T-helper 1 cell (primary cell): ENCODE measurements at places on chromosomes 4 and X.
A peak's percentile ranks its signal among the peaks of the same experiment; 100 is the strongest.

DNA sequence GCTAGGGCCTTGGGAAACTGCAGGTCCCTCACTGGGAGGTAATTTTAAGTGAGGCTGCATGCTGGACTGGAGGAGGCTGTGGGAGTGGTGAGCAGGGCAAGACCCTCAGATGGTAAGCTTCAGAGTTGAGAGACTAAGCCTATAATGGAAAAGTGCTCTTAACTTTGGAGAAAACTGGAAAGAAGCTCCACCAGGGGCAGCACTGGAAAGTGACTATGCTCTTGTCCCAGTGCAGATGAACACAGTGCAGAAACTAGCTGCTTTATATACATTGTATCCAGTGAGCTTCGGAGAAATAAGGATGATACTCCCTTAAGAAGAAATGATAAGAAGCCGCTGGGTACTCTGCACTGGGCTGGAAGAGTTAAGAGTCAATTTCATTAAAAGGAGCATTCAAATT lies 3.2 kb upstream of the MAGEB2 start:
- DNase-seq = no peak

- no peak for DNase-seq
Observed at GRCh38 chr4:174394915-174395314, 111.2 kb downstream of the CEP44 start.

GRCh38 chr4:8002525-8003309 lies 63.1 kb upstream of the AFAP1 start:
- no peak for DNase-seq

GRCh38 chr4:147535124-147535523 lies 54.2 kb downstream of the EDNRA start:
- DNase-seq = no peak

GRCh38 chr4:27928761-27929540 lies 1068.3 kb downstream of the STIM2 start:
- DNase-seq = no peak

- no peak for DNase-seq
Observed at GRCh38 chr4:112848911-112849310, 200.5 kb upstream of the ANK2 start.

DNA sequence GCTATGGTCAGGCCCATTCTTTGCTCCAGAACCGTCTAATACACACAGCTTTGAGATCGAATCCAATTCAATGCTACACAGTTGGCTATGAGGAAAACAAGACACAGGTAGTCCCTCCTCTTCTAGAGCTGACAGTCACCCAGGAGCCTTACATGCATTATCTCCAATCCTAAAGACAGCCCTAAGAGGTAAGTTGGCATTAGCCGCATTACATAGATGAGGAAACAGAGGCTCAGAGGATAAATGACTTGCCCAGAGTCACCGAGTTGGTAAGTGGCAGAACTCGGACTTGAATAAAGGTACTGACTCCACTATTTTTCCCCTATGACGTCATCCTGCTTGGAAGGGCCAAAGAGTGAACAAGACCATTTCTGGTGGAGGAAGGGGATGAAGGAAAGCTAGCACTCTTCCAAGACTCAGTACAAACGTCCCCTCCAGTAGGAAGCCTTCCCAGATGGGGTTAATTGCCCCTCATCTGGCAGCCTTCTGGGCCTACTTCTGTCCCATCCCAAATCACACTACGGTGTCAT lies 8.5 kb downstream of the IQSEC2 start:
- no peak for DNase-seq

GRCh38 chrX:73289039-73289438 lies 74.4 kb upstream of the NAP1L2 start:
- no peak for DNase-seq

- DNase-seq = no peak
Observed at GRCh38 chr4:24877868-24878635, 34.8 kb downstream of the CCDC149 start.

- no peak for DNase-seq
Observed at GRCh38 chr4:4712800-4713528, 146.5 kb upstream of the MSX1 start.

DNA sequence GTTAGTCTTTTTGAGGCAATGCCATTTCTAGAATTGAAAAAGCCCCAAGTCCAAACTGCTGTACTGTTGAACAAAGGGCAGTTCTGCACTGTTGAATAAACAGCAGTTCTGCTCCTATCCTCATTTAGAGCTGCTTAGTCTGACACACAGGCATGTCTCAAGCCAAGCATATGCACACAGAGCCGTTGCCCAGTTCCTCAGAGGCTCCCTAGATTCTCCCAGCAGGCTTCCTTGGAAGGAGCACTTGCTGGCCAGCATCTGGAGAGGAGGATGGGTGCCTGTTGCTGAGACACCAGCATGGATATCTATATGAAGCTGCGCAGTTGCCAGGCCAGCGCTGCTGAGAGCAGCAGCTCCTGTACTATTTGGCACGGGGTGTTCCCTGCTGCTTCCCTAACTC lies 138.3 kb upstream of the USP38 start:
- DNase-seq = no peak

GRCh38 chrX:38806875-38807621 lies 5.8 kb downstream of the MID1IP1 start:
- no peak for DNase-seq

DNA sequence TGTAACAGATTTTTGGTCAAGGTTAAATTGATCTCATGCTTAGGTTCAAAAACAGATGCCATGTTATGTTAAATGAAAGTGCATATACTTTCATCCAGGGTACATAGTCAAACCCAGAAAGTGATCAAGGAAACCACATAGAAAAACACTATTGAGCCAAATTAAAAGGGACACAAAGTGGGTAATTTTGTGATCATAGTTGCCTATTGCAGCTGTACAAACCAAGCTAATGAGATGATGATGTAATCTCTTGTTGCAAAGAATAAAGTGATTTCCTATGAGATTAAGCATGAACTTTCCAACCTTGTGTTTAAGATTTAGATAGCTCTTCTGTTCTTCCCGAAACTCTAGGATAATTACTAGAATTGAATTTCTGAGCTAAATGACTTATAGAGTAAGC lies 20.2 kb upstream of the LIMCH1 start:
- no peak for DNase-seq

GRCh38 chr4:47690611-47691010 lies 147.3 kb downstream of the CORIN start:
- no peak for DNase-seq

- no peak for DNase-seq
Observed at GRCh38 chr4:31185014-31185585, 464.9 kb downstream of the PCDH7 start.

- no peak for DNase-seq
Observed at GRCh38 chr4:82099928-82100579, 273.7 kb downstream of the HNRNPD start.

- DNase-seq = no peak
Observed at GRCh38 chr4:184583738-184584502, 65.3 kb downstream of the CASP3 start.

GRCh38 chr4:123488916-123489315 lies 92.3 kb downstream of the SPRY1 start:
- DNase-seq = no peak

- DNase-seq = peak; percentile 91
Observed at GRCh38 chr4:169410839-169411770, 140.3 kb upstream of the SH3RF1 start.

- DNase-seq = no peak
Observed at GRCh38 chr4:184375027-184375426, 99.3 kb downstream of the IRF2 start.

DNA sequence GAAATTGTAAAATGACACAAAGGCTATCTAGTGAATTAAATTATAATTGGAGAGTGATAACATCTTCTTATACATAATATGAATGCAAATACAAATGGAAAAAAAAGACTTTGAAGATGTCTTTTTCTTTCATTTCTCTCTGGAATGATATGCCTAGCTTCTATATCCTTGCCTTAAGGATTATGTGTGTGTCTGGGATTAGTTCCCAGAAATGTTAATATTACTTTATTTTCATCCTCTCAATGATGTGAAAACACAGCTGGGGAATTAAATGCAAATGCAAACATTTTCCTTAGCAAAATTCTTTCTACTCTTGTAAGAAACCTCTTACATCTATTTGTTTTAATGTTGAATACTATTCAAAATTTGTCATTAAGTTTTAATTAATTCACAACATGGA lies 441.9 kb downstream of the FSTL5 start:
- DNase-seq = no peak

DNA sequence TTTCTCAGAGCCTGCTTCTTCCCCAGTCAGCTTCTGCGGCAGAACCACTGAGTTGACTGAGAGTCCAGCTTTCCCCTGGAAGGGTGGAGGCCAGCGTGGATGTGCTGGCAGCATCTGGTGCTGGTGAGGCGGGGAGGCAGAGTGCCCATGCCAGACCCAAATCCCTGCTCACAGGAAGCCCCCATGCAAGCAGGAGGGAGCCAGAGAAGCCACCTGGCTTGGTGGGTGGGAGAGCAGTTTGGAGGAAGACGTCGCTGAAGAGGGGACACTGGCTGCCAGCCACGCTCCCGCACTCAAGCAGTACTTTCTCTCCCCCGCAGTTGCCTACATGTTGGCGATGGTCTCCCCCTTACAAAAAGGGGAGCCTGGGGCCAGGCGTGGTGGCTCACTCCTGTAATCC lies 6.0 kb downstream of the PDZD4 start:
- DNase-seq = no peak

DNA sequence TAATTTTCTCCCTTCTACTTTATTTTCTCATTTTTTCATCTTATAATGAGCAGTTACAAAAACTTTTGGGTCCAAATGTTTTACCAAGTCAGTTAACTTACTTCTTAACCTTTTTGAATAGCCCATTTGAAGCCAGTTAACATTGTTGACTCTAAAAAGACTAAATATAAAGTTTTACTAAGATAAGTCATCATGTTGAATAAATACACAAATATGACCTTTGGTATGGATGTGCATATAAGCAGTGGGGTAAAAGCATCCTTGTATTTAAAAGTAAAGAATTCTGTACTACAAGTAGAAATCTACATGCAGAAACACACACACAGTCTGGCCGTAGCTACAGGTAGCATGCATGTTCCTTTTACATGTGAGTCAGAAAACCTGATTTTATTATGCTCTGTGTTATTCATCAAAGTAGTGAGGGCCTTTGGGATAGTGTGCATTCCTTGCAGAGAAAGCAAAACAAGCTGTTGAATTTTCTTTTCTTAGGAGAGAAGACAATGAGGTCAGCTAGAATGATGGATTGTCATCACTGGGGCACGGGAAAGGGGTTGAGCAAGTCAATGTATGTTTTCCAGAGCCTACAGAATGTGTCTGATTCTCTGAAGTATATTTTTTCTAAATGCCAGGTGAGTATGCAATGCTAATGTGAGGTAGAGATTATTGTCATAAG lies 533.2 kb upstream of the AGA start:
- no peak for DNase-seq

DNA sequence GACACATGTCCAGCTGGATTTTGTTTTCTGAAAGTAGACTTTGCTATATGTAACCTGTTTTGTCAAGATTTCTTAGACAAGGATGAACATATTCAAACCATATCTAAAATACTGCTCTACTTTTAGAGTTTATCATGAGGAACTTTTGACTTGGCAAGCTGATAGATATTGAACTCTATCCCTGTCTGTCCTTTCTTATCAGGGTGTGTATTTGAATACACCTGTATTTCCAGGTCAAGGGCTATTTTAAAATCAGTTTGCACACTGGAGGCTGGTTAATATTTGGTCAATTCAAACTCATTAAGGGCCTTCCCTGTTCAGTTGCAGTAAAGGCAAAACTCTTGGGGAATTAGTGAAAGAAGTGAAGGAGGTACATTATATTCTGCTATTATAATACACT lies 2.3 kb downstream of the CDS1 start:
- no peak for DNase-seq

- no peak for DNase-seq
Observed at GRCh38 chrX:140712413-140713173, 3.0 kb downstream of the LINC00632 start.

DNA sequence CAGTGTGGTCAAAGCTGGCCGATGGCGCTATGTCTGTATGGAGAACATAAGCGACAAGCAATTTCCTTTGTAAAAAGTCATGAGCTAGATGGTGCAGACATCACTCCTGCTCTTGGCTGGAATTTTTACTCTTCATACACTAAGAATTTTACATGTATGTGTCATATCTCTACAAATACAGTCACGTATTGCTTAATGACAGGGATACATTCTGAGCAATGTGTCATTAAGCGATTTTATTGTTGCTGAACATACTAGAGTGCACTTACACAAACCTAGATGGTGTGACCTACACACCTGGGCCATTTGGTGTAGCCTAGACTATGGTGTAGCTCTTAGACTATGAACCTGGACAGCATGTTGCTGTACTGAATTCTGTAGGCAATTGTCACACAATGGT lies 185.4 kb downstream of the SOWAHB start:
- no peak for DNase-seq

DNA sequence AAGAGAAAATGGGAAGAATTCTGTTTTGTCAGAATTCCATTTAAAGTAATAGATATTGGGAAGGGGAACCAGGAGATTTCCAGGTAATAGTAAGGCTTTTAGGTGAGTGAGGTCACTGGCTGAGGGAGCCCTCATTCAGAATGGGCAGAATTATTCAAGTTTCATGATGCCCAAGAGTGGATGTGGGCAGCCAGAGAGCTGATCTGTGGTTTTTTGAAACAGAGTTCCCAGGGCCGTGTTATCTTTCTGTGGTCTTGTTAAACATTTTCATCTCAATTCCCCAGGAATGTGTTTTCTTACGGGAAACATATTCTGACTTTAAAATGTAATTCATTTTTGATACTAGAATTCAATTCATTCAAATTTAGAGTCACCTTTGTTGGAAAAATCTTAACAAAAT lies 182.0 kb upstream of the AADAT start:
- DNase-seq = no peak

GRCh38 chr4:87865960-87866598 lies 33.3 kb downstream of the MEPE start:
- DNase-seq = no peak

GRCh38 chr4:187380181-187380581 lies 615.4 kb upstream of the ZFP42 start:
- no peak for DNase-seq

DNA sequence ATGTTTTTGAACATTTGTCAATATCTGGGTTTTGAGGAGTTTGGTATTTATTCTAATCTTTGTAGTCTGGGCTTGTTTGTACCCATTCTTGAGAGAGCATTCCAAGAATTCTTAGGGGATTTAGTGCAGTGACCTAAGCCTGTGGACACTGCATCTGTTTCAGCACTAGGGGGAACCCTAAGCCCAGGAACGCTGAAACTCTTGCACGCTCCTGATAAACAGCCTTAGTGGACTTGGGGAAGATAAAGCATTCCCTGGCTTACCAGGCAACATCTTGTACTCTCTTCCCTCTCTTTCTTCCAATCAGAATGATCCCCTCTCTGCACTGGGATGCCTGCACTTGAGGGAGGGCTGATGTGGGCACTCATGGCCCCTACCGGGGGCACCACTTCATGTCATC lies 654.9 kb upstream of the HTR2C start:
- DNase-seq = no peak

DNA sequence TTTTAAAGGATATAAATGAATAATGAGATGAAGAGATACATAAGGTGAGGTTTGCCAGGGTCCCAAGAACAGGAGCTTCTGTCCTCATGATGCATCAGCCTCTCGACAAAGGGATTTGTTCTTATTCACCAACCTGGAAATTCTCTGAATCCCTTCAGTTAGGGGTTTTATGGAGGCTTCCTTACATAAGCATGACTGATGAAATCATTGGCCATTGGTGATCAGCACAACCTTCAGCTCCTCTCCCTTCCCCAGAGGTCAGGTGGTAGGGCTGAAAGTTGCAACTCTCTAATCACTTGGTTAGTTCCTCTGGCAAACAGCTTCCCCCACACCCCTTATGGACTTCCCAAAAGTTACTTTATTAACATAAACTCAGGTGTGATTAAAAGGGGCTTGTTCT lies 222.0 kb downstream of the SPRY1 start:
- no peak for DNase-seq

- DNase-seq = no peak
Observed at GRCh38 chr4:185092535-185093197, 50.4 kb upstream of the SLC25A4 start.

GRCh38 chr4:84498203-84498934 lies 723 bp downstream of the NKX6-1 start:
- no peak for DNase-seq
